ENCODE measurements at places on chromosomes 6 and 20.

GRCh38 chr6:136524339-136524935 lies 25.8 kb downstream of the MAP7 start:
- DNase-seq = no peak

DNA sequence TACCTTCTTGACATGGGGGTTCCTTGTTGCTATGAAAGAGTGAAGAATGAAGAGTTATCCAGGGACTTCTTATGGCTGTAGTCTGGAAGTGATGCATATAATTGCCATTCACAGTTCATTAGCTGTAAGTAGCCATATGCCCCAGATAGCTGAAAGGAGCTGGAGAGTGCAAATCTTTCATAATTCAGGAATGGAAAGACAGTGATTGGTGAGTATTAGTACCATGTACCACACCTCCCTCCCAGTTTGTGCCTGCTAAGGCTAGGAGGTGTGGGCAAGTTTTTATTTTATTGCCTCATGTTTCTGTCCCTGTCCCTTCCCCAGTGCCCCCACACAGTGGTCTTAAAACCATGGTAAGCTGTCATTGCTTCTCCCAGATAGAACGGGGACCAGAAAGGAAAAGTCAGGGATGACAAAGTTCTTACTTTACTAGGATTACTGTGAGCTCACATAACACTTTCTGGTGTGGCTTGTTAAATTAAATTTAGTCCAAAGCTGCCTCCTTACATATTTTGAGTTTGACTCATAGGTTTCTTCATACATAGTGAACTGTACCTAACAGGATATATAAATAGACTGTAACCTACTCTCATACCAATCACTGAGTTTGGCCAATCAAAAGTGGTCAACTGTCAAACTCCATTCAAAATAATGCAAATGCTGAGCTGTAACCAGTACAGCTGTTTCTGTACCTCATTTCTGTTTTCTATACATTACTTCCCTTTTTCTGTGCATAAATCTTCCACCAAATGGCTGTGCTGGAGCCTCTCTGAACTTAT lies 119.4 kb downstream of the RFPL4B start:
- DNase-seq = peak; percentile 81

DNA sequence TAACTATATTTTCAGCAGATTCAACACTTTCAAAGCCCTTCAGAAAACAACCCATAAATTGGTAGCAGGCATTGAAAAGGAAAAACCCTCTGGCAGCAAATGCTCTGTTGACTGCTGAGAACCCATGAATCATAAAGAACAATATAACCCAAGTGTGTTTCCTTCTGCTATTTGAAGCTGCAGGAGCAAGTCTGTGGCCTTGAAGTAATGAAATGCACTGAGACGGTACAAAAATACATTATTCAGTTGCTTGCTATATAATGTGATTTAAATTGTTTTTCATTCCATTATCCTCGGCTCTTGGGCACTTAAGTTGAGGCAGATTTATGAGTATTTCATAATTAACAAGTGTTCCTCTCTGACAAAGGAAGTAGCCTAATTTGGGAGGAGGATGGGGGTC lies 40.6 kb upstream of the SAMD5 start:
- DNase-seq = peak; percentile 5

- DNase-seq = no peak
Observed at GRCh38 chr6:156280065-156280464, 497.1 kb upstream of the ARID1B start.

DNA sequence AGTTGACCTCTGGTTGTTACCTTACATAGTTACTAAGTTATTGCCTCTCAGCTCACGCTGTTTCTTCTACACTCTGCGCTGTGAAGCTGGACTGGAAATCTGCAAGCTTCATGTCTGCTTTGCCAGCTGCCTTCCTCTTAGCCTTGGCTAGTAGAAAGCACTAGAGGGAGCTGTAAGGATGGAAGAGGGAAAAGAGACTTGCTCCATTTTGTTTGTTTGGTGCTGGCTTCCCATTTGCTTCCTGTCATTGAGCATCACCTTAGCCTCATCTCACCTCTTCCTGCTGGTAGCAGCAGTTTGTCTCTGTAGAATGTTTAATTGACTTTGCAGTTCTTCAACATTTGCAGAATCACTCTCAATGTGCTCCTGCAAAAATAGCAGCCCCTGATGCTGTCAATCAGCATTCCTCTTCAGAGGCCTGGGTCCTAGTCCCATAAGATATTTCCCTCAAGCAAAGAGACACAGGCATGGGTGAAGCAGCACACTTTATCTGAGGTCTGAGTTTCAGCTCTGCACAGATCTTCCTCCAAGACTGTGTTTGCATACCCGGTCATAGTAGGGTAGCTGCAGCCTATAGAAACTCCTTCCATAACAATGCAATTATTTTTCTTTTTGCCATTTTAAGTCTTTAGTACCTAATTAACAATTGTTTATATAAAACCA lies 302.2 kb upstream of the EPHA7 start:
- peak; percentile 46 for DNase-seq

GRCh38 chr6:44058617-44059358 lies 68.5 kb downstream of the MRPL14 start:
- no peak for DNase-seq

DNA sequence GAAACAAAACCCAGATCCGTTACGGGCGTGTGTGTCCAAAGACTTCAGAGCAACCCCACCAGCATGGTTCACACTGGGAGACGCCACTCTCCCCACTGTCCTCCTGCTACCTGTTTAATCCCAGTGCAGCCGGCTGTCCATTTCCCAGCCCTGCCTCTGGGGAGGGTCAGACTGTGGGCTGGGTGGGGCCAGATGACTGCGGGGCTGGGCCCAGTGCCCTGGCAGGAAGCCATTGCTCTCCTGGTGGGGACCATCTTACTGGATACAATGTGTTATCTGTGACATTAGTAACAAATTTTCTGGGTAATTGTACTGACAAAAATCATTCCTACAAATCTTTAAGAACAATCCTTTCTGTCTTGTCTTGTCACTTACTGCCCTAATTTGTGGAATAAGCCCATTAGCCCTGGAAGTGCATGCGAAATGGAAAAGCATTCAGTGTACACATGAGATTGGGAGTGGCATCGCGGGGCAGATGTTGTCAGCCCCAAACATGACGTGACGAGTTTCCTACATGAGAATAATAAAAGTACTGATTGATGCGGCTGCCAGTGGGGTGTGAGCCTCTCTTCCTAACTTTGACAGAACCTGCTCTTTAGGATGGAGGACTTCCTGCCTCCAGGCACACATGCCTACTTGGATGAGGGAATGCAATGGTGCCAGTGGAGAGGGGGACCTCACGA lies 37.9 kb upstream of the PCMTD2 start:
- DNase-seq = no peak

- DNase-seq = peak; percentile 56
Observed at GRCh38 chr6:168641446-168641845, 200.5 kb downstream of the SMOC2 start.

DNA sequence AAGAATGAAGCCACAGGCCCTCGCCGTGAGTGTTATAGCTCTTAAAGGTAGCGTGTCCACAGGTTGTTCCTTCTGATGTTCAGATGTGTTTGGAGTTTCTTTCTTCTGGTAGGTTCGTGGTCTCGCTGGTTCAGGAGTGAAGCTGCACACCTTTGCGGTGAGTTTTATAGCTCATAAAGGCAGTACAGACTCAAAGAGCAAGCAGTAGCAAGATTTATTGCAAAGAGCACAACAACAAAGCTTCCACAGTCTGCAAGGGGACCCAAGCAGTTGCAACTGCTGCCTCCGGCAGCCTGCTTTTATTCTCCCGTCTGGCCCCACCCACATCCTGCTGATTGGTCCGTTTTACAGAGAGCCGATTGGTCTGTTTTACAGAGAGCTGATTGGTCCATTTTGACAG lies 5.2 kb downstream of the HIVEP1 start:
- no peak for DNase-seq

DNA sequence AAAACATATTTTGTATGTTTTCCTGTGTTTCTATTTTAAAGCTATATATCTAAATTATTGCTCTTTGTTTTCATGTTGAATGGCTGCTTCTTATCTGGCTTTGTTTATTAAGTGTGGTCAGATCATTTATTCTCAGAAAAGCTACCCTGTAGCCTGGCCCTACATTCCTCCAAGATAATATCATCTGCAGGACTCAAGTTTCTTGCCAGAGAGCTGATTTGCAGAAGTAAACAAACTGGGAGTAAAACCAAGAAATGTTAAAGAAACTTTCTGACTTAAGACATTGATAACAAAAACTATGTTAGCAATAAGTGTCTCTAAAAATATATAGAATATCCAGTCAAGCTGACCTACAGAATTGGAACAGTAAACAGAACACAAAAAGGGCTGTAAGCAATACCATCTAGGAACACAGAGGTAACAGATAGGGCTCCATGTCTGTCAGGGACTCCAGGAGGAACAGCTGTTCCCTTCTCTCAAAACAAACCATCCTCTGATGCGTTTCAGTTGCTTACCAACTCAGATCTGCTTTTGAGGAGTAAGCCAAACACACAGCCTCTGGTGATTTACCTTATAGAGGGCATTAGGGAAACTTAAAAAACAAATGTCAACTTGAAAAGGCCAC lies 17.5 kb upstream of the CEP85L start:
- DNase-seq = peak; percentile 63

DNA sequence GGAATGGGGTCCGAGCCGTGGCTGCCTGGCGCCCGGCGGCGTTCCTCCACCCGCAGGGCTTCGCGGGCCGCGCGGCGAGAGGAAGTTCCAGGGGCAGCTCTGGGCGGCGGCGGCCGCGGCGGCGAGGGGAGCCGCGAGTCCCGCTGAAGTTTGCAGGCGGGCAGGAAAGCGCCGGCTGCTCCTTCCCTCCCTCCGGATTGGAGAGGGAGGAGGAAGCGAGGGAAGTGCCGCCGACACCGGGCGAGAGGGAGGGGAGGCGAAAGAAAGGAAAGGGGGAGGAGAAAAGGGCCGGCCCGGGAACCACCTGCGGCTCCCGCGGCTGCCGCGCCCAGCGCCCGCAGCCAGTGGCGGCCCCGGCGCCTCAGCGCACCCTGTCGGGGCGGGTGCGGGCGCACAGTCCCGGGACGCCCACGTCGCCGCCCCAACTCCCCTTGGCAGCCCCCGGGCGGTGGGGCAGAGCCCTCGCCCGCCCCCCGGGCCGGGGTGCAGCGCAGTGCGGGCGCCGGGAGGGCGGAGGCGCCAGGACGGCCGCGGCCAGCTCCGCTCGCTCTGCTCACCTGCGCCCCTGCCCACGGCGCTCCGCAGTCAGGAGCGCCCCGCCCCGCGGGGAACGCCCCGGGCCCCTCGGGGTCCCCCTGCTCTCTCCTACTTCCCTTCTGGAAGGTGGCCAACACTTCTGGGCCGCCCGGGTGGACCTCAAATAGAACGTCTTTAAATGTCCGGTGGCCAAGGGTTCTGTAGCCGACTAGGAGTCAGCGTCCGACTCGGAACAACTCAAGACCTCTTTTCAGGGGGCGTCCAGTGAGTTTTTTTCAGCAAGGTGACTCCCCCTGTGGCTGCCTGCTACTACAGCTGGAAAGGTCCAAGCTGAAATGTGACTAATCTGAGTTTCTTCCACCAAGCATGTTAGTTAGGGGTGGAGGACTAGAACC lies 80.3 kb upstream of the CCDC28A start:
- peak; percentile 31 for DNase-seq

GRCh38 chr6:105606831-105607463 lies 204.1 kb upstream of the PREP start:
- DNase-seq = peak; percentile 65

DNA sequence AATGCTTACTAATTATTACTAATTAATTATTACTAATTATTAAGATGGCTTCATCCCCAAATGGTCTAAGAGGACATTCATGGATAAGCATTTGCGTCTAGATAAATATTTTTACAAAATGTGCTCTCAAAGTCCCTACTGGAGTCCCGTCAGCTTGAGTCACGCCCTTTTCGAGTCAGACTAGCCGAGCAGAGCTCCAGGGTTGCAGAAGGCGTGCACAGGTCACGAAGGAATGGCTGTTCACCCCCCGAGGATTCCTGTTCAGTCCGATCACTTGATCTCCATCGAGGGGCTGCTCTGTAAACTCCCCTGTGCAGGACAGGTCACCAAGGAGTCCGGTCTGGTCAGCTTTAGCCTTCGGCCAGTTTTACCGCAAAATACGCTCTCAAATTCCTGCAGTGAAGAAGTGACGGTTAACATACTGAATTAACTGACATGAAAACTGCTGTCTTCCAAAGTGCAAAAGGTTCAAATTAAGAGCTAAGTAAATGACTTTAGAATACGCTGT lies 19.9 kb downstream of the TCFL5 start:
- no peak for DNase-seq

- peak; percentile 23 for DNase-seq
Observed at GRCh38 chr6:79048611-79049010, 29.4 kb downstream of the PHIP start.

DNA sequence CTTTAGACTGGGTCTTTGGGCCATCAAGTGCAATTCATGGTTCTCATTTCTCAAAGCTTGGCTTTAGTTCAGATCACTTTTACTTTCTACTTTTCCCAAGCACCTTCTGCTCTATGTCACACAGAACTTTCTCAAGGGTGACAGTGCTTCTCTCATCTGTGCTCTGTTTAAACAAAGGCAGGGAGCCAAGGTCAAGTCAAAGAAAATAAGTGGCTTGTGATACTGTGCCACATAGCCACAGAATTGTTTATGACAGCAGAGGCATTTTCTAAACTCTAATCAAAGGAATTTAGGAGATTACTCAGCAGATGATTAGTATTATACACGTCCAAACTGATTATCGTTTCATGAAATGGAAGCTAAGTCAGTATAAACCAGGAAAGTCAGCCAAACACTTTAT lies 348.0 kb downstream of the HDGFL1 start:
- DNase-seq = no peak

DNA sequence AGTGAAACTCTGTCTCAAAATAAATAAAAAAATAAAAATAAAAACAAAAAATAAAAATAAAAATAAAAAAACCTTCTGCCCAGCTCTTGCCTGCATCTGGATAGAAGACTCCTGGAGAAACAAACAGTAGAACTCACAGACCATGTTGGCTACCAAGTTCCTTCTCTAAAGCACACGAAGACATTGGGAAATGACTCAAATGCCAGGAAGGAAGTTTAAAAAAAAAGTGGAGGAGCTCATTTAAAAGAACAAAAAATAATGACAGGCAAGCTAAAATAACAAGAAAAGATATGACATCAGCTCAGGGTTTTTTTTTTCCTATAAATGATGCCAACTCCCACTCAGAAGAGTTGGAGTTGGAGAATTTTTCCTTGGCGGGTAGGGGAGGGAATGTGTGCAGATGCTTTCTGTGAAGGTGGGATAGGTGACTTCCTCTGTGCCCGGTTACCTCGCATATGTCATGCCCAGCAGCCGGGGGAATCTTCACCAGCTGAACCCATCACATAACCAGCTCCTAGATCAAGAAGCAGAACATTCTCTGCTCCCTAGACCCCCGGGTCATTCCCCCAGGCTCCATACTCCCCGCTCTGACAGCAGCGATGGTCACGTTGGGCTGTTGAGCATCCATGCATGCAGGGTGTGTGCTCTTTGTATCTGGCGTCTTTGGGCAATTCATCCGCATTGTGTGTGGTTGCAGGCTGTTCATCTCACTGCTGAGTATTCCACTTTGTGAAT lies 17.3 kb upstream of the CD93 start:
- no peak for DNase-seq

DNA sequence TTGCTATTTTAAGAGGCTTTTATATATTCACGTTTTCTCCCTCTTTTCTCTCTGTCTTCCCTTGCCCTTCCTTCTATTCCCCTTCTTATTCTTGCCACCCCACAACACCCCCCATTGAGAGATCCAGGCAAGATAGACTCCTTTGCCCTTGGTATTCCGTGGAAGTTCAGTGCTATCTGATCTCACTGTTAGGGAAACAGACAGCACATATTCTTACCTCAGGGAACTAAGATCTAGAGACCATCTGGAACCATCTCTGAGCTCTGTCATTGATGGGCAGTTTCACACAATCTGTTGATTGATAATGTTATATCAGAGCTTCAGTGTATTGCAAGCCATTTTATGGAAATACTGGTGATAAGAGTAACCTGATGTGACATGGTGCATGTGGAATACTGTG lies 228.8 kb downstream of the ARID1B start:
- no peak for DNase-seq

All from kidney glomerular epithelial cell (primary cell).